ENCODE measurements at places on chromosomes 16 and 17.

- no peak for DNase-seq
Measured at GRCh38 chr17:79936641-79937381, 97.6 kb upstream of the CBX4 start.

DNA sequence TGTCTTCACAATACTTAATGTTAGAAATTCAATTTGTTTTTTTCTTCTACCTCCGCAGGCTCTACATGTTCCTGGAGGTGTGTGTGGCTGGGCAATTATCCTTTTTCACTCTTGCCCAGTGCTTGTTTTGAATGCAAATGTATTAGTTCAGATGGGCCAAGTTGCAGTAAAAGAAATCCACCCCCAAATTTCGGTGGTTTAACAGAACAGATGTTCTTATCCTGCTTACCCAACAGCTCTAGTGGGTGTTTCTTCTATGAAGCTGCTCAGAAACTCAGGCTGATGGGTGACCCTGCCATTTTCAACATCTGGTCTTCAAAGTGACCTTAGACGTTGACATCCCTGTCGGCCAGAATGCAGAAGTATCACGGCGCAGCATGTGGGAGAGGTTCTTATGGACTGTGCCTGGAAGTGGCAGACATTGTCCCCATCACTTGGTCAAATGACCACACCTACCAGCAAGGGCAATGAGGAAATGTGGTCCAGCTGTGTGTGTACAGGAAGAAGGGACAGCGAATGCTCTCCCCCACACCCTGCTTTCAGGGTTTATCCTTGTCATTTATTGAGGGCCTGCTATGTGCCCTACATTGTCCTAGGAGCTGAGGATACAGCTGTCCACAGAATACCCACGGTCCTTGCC lies 157.3 kb downstream of the CDH13 start:
- DNase-seq = no peak

DNA sequence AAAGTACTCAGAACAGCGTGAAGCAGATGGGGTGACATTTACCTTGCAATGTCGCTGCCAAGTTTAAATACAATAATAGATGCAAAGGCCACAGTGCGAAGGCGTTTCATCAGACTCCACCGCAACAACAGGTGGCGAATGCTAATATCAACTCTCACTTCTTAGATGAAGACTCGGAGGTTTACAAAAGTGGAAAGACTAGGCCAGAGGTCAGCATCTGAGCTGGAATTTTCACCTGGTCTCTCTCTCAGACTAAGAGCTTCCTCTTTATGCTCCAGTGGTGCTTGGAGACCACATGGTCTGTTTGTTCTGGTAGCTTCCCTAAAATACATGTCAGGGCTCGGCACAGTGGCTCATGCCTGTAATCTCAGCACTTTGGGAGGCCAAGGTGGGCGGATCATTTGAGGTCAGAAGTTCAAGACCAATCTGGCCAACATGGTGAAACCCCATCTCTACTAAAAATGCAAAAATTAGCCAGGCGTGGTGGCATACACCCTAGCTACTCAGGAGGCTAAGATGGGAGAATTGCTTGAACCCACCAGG lies 169.1 kb downstream of the XYLT1 start:
- DNase-seq = no peak

DNA sequence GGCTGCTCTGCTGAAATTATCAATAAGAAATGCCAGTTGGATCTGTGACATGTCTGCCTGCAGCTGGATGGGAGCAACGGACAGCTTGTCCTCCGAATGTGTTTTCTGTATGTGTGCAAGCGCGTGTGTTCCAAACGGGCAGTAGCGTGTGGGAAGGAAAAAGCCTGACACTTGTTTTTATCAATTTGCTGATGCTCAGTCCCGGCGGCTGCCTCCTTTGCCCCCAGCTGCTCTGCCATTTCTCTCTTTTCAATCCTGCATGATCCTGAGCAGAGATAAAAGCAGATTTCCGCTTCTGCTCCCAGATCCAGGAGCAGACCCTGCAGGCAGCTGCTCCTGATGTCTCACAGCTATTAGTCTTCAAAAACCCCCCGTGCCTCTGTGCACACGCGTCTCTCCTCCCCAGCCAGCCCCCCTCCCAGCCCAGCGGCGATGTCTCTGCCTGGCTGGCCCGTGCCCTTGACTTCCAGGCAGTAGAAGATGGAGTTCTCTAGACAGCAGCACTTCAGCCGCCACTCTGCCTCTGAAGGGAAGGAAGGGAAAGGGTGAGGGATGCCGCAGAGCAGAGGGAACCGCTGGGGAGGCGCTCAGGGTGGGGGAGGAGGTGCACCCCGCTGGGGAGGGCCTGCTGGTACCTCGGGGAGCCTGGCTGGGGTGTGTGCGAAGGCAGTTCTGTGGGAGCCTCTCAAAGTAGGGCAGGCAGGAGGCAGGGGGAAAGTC lies 4.1 kb downstream of the PRCD start:
- DNase-seq = no peak

GRCh38 chr16:8500351-8500750 lies 90.0 kb downstream of the TMEM114 start:
- no peak for DNase-seq

DNA sequence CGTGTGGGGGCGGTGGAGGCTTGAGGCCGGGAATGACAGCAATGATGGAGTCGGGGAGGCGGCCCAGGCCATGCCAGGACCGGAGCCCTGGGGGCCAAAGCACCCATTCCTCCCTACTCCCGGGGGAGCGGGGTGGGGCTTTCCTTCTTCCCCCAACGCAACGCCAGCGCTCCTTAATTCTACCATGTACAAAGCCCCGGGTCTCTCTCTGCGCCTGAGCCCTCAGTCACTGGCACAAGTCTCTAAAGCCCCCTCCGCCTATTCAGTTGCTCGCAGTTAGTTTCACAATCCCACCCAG lies 245 bp upstream of the RNF227 start:
- no peak for DNase-seq

- DNase-seq = no peak
Measured at GRCh38 chr16:12146966-12147365, 170.4 kb downstream of the SNX29 start.

DNA sequence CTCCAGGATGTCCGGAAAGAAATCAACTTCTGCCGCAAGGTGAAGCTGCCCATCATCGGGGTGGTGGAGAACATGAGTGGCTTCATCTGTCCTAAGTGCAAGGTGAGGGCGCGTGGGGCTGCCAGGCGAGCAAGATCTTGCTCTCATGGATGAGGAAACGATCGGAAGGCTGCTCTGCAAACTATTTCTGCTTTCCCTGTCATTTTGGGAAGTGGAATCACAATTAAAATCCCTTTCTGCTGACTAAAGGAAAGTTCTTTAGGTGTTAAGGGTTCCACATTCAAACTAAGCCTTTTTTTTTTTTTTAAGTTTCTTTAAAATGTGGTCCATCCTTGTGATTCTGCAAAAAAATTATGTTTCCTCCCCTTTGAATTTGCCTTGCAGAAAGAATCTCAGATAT lies 17.7 kb downstream of the NUBP1 start:
- no peak for DNase-seq

DNA sequence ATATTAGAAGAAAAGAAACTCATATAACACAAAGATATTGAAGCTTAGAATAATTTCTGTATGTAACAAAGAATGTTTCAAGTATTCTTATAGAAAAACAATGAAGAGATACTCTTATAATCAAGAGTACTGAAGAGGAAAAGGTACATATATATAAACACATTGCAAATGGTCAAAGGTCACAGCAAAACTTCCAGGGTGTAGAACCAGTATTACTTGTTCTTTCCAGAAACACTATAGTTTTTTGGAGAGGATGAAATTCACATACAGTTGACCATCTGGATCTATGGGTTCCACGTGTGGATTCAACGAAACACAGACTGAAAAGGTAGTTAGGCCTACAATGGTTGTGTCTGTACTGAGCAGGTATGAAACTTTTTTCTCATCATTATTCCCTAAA lies 22.6 kb downstream of the PRPSAP1 start:
- no peak for DNase-seq

DNA sequence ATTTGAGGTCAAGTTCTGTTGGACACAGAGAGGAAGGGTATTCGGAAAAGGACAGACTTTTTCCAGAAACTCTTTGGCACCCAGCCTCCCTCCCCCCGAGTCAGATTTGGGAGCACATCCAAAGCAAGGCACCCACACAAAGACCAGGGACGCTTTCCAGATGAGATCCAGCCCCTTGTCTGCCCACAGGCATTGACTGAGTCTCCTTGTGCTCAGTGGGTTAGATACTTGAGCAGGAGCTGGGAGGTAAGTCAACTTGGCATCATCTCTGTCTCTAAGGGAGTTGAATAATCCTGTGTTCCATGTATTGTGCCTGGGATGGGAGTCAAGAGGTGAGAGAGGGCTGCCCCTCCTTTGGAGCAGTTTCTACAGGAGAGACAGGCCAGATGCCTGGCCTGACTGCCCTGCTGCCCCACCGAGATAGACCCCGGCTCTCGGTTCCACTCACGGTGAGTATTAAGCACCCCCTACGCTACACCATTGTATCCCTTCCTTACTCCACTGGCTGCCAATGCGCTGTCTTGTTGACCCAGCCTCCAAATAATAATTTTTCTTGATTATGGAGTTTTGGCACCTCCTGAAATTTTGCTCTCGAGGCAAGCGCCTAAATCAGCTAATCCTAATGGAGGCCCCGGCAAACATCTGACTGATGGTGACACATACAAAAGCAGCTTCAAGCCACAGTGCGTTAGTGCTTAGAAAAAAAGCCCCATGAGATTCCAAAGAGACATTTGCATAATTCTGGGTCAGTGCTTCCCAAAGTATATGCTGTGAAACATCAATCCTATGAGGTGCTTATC lies 29.6 kb upstream of the MAP3K14 start:
- DNase-seq = no peak

Measured in NK-92 treated with Interleukin-12 subunit alpha and Interleukin-12 subunit beta, amount 100 ng/mL, for 24 hours (cell line).